ENCODE measurements at places on chromosomes 16 and 17.
A peak's percentile ranks its signal among the peaks of the same experiment; 100 is the strongest.

GRCh38 chr17:82675476-82676245, 22.8 kb downstream of the RAB40B start:
- DNase-seq = no peak

- no peak for DNase-seq
These were observed 111.2 kb upstream of the NLRP1 start for GRCh38 chr17:5695480-5695879.

GRCh38 chr16:55039511-55039910, 108.8 kb downstream of the IRX5 start:
- no peak for DNase-seq

- peak; percentile 81 for DNase-seq
These were observed 153.8 kb downstream of the SNX11 start for GRCh38 chr17:48261297-48261880.

DNA sequence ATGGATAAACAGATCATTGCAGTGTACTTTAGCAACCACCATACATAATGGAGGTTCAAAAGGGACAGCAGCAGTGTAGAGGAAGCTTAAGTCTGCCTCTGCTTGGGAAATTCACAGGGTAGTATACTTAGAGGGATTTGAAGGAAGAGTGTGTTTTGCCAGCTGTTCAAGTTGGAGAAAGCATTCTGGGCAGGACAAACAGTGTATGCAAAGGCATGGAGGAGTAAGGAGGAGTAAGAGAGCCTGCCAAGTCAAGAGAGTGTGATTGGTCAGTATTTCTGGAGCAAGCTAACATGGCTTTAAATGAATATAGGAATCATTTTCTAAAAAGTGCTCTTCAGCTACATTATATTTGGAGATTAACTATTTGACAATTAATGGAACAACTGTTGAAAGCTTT, 22.9 kb upstream of the PHAF1 start:
- DNase-seq = no peak

Measured in HCT116 (cell line).